Stromal cell of bone marrow (primary cell): ENCODE measurements at places on chromosomes 1 and 21.

- DNase-seq, result no peak
Observed at GRCh38 chr1:18174037-18174436, 66.4 kb downstream of the IGSF21 start.

- DNase-seq, result no peak
Observed at GRCh38 chr1:52166996-52167753, 25.3 kb downstream of the ZFYVE9 start.

DNA sequence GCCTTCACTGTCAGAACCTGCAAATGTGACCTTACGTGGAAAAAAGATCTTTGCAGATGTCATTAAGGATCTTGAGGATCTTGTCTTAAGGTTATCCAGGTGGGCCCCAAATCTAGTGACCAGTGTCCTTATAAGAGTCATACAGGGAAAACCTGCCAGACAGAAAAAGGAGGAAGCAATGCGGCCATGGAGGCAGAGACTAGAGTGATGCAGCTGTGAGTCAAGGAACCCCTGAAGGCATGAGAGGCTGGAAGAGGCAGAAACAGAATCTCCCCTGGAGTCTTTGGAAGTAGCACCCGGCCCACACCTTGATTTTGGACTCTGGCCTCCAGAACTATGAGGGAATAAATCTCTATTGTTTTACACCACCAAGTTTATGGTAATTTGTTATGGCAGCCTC lies 36.5 kb upstream of the DNASE2B start:
- DNase-seq, result no peak

- DNase-seq, result no peak
Observed at GRCh38 chr1:119919241-119919640, 22.9 kb upstream of the ADAM30 start.
